ENCODE measurements at places on chromosomes 11 and 22.

- DNase-seq = no peak
Measured at GRCh38 chr22:17853073-17853472, 78.8 kb upstream of the BID start.

- DNase-seq = no peak
Measured at GRCh38 chr22:35593891-35594470, 23.1 kb downstream of the MB start.

DNA sequence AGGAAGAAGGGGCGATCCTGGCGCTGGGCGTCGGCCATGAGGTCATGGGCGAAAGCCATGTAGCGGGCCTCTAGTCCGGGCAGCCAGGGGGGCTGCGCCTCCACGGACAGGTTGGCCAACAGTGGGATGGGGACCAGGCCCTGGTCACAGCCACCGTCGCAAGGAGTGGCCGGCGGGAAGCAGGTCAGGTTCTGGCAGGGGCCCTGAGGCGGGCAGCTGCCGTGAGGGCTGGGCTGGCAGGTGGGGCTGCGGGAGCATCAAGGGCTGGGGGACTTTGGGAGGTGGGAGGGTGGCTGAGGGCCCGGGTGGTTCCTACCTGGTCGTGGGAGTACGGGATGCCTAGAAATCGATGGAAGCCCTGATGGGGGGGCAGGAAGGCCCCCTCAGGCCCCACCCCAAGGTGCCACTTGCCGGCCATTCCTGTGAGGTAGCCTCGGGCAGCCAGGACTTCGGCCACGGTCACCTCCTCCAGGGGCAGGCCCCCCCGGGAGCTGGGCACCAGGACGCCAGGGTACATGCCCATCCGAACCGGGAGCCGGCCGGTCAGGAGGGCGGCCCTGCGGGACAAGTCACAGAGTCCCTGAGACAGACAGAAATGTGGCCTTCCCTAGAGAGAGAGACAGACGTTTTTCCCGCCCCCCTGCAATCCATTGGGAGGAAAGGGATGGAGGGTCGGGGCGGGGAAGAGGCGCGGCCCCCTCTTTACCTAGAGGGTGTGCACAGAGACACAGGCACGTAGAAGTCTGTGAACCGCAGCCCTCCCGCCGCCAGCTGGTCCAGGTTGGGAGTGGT lies 906 bp downstream of the ARSA start:
- no peak for DNase-seq

- no peak for DNase-seq
Measured at GRCh38 chr22:27719535-27720227, 81.9 kb downstream of the MN1 start.

DNA sequence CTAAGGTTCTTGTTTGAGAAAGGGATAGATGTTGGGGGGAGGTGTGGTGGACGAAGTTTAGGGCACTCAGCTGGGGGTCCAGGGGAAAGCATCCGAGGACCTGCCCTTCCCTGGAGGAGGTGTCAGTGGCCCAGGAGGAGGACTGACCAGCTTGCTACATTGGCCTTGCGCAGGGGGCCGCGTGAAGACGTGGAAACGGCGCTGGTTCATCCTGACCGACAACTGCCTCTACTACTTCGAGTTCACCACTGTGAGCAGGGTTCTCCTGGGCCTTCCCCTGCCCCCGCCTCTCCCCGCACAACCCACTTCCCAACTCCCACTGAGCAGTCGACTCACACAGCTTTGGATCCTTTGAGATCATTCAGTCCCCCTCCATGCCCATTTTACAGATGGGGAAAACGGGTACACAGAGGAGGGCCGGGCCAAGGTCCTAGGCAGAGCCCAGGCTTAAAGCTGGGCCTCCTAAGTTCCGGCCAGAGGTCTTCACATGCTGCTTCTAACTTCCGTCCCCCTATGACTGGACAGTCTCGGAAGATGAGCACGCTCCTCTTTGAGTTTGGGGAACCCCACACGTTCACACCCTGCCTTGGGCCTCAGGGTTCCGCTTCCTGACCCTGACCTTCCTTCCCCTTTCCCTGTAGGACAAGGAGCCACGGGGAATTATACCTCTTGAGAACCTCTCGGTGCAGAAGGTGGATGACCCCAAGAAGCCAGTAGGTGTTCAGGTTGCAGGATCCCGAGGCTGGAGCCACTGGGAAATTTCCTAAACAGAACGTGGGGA lies 28.7 kb downstream of the CYTH4 start:
- no peak for DNase-seq

- no peak for DNase-seq
Measured at GRCh38 chr22:19706661-19707151, 7.6 kb upstream of the SEPTIN5 start.

DNA sequence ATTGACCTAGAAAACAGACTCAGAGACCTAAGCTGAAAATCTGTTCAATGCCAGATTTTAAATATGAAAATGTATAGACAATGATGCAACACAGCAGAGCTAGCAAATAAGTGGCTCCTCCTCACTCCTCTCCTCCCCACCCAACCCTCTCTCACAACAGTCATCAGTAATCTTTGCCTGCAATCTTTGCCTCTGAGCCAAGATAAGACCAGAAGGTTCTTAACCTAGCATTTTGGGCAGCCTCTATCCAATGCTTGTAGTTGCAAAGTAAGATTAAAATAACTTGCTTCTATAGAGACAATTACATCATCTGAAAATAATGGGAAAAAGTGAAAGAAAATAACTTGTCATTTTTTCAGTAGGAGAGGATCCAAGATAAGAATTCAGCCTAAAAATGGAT lies 117.3 kb downstream of the PARVA start:
- no peak for DNase-seq

- DNase-seq = no peak
Measured at GRCh38 chr22:46688949-46689348, 49.1 kb downstream of the CERK start.

DNA sequence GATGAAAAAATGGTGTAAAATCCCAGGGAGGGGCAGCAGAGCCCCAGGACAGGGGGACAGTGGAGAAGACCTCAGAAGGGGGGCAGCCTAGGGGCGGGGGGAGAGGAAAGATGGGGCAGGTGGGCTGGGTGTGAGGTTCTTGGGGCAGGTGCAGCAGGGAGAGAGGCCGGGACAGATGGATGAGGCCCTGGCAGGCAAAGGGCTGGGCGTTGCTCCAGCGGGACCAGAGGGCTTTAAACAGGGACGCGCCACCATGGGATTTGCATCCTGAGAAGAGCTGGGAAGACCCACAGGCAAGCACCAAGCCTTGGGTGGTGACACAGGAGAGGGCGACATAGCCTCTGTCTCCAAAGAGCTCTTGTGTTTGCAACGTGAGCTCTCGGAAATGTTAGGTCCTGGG lies 1342.8 kb downstream of the TBC1D22A start:
- DNase-seq = no peak

- no peak for DNase-seq
Measured at GRCh38 chr22:23779731-23780130, 7.0 kb upstream of the SMARCB1 start.

DNA sequence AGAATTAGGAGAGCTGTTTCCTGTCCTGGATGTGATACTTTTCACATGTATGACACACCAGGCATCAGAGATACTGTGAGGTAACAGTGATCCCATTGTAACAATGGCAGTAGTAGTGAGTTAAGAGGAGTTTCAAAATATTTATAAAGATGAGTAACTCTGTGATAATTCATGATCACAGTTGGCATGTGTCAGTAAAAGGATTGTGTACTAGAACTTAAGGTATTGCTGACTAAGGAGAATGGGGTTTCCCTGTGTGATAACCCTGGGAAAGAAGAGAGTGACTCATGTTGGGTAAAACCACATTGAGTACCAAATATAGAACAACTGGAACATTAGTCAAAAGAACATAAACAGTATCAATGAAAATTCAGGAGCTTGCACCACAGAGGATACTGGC lies 22.9 kb upstream of the SLC5A1 start:
- DNase-seq = no peak

DNA sequence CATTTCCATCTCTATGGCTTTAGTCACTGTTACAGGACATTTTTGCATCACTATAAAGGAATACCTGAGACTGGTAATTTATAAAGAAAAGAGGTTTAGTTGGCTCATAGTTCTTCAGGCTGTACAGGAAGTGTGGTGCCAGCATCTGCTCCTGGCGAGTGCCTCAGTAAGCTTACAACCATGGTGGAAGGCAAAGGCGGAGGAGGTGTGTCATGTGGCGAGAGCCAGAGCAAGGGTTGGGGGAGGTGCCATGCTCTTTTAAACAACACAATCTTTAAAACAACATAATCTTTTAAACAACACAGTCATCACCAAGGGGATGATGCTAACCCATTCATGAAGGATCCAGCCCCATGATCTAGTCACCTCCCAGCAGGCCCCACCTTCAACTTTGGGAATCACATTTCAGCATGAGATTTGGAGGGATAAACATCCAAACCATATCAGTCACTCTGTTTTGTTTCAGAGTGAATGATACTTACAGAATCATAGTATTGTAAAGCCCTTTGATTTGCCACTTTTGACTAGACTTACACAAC lies 103.3 kb downstream of the PDE3B start:
- DNase-seq = no peak

- no peak for DNase-seq
Measured at GRCh38 chr11:132894606-132895005, 637.7 kb downstream of the OPCML start.

DNA sequence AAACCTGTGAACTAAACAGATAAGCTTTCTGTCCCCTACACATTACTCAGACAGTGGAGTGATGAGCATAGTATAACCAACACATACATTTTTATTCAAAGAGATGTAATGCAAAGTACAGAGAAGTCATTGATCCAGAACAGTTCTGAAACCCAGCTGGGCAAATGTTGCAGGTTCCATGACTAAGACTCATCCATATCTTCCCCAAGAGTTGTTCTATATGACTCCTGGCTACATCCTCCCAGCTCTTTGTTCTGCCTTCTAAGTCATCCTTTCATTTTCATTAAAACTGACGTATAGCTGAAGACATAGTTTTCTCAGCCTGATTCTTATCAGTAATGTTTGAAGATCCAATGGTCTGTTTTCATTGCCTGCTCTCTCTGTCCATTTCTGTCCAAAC lies 47.3 kb downstream of the PLAAT5 start:
- no peak for DNase-seq

- no peak for DNase-seq
Measured at GRCh38 chr11:5223146-5223545, 3.7 kb downstream of the HBB start.

DNA sequence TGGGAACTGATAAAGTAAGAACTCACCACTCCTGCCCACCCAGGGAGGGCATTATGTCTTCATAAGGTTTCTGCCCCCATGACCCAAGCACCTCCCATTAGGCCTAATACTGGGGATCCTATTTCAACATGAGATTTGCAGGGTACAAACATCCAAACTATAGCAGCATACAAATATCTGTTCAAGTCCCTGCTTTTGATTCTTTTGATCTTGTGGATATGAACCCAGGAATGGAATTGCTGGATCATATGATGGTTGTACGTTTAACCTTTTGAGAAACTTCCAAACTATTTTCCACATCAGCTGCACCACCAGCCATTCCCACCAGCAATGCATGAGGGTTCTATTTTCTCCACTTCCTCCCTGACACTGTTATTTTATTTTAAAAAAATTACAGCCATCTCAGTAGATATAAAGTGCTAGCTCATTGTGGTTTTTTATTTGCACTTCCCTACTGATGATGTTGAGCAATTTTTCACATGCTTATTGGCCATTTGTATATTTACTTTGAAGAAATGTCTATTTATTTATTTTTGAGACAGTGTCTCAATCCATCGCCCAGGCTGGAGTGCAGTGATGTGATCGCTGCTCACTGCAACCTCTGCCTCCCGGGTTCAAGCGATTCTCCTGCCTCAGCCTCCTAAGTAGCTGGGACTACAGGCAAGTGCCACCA lies 7.1 kb upstream of the ATG16L2 start:
- no peak for DNase-seq

- DNase-seq = no peak
Measured at GRCh38 chr22:43391306-43391705, 20.5 kb upstream of the MPPED1 start.

DNA sequence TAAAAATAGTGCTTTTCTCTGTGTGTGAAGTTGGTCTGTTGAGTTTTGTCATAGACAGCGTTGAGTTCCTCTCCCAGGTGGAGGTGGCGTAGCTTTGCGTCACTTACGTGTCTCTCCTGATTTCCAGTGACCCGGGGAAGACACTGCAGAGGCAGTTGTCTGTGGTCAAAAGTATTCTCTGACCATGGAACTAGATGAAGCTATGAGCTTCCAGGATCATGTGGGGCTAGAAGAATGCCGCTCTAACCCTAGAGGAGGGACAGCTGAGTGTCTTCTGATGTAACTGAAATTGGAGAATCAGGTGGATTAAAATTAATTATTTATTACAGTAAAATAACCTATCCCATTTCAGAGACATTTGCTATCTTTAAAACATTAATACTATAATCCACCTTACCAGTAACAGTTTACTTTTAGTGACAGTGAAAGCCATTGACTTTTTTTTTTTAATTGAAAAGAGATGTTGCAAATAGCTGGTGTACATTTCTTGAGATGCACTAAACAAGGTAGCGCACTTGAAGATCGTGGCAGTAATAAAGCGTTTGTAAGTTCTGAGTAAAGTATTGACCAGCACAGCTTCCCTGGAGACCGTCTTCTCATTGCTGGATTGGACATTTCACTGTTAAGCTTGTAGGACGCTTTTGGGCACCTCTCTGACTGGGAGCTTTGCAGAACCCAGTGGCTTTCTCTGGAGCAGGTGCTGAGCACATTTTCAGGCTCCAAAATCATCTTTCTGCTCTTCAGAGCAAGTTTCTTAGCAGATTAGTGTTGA lies 9.7 kb downstream of the CAT start:
- DNase-seq = no peak

DNA sequence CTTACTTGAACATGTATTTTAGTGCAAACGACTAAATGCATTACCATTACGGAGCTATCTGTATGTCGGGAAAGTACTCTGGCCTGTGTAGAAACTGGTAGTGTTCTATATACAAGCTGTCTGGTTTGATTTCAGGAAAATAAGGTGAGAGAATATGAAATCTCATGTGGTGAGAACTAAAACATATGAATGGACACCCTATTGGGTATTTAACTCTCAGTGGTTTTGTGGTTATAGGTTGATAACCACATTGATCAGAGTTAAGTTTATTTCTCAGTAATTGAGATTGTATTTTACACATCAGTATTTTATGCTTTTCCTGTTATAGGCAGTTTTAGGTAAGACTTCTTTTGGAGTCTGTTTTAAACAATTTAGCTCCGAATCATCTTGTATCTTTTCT lies 10.4 kb downstream of the ANO5 start:
- DNase-seq = no peak
